ENCODE measurements at places on chromosomes 1 and 21.

GRCh38 chr1:89199525-89200031, 836 bp upstream of the GBP4 start:
- no peak for DNase-seq

DNA sequence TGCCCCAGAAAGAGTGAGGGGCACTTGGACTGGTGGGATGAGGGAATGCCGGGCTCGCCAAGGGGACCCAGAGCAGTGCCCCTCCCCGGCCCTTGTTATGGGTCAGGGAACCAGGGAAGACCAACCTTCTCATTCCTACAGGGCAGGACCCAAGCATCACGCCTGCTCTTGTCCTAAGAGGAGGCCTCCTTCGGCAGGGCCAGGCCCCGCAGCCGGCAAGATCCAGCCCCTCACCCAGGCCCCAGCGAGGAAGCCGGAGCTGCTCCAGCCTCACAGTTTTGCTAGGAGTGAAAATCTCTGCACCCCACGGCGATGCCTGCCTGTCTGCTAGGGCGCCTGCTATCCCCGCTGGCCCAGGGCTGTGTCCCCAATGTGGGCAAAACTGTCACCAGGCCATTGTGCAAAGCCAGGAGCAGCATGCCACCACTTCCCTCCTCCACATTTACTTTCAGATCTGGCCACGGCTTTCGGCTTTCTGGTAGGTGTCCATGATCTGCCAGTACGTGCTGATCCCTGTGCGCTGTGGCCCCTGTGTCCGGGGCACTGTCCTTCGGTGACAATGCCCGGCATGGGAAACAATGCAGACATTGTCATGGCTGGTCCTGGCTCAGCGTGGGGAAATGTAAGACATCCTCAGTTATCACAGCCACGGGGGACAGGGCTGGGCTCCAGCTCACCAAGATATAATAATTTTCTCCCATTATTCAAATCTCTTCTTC, 9.6 kb downstream of the ACTRT2 start:
- no peak for DNase-seq

DNA sequence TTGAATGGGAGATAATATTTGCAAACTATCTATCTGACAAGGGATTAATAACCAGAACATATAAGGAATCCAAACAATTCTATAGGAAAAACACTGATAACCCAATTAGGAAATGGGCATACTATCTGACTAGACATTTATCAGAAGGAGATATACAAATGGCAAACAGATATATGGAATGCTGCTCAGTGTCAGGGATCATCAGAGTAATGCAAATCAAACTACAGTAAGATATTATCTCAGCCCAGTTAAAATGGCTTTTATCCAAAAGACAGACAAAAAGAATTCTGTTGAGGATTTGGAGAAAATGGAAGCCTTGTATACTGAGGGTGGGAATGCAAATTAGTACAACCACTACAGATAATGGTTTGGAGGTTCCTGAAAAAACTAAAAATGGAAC, 758.0 kb upstream of the B3GALT2 start:
- DNase-seq: no peak

DNA sequence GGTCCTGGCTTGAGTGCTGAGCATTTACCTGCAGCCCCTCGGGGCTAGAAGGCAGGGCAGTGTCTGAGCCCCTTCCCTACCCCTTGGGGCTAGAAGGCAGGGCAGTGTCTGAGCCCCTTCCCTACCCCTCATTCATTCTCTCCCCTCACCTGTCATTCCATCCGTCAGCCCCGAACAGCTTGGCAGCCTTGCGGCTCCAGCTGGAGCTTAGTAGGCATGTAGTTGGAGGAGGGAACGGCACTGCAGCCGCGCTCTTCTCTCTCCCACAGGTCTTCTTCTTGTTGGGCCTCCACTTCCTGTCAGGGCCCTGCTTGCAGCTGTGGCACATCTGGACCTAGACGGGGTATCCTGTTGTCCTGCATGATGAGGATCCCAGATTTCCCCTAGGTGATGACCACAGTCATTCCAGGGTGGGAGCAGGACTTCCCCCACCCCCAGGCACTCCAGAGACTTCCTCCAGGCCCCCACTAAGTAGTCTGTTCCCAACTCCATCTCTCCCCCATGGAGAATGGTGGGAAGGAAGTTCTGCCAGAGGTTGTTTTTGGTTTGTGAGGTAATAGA, 22.2 kb downstream of the MAPKAPK2 start:
- DNase-seq: no peak

GRCh38 chr21:44919111-44919912, 1.4 kb downstream of the ITGB2 start:
- DNase-seq: no peak

Measured in EL (cell line).